ENCODE measurements at places on chromosomes 13 and 19.

GRCh38 chr13:20140487-20140886, 20.4 kb downstream of the GJA3 start:
- DNase-seq: no peak

GRCh38 chr19:45098521-45099466, 5.8 kb downstream of the PPP1R37 start:
- no peak for DNase-seq

GRCh38 chr19:1106841-1107660, 3.3 kb downstream of the GPX4 start:
- DNase-seq: no peak

- DNase-seq: no peak
These were observed 3.3 kb downstream of the REX1BD start for GRCh38 chr19:18591735-18592385.

DNA sequence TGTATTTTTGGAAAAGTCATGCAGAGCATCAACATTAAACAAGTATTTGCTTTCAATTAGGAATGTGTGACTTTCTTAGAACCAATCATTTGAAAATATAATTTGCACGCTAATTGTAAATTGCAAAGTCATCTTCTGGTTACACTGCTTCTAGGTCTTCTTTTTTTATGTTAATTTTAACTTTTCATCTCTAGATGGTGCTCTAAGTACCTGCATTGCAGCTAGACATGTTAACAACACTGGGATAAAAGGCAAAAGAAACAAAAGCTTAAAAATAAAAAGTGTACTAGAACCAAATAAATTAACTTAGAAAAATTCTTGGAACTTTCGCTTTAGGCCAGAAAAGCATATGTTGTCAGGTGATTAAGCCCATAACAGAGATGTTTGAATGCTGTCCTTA, 2758.2 kb downstream of the PCDH9 start:
- no peak for DNase-seq

- peak; percentile 13 for DNase-seq
These were observed 1.0 kb downstream of the EPOR start for GRCh38 chr19:11382898-11383705.

- no peak for DNase-seq
These were observed 19.1 kb downstream of the POP4 start for GRCh38 chr19:29625186-29625651.

DNA sequence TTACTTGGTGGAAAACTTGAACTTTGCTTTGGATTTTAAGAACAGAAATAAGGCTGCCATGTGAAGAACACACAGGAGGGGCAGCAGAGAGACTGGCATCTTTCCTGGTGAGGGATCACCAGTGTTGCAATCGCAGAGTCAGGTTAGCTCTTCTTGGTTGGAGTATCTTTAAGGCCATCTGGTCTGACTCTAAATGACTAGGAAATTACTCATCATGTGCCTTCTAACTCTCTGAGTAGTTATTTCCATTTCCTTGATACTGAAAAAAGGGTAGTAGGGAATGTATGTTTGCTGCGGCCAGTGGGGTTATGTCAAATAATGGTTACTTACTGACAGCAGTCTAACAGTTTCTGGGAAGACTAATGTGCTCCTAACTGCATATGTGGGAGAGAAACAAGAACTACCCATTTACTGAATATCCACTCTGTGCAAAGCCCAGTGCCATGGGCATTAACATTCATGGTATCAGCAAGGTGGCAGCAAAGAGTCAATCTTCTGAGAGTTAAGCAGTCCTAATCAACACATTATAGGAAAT, 122.1 kb downstream of the COG6 start:
- no peak for DNase-seq

GRCh38 chr13:46712524-46712923, 84.4 kb downstream of the ESD start:
- no peak for DNase-seq

- DNase-seq: no peak
These were observed at the start of gene GPR183 for GRCh38 chr13:99307247-99307646. Gene GPR183 (minus strand): TSS chr13:99307399. CDS start chr13:99296145, 11,254 bp downstream.

DNA sequence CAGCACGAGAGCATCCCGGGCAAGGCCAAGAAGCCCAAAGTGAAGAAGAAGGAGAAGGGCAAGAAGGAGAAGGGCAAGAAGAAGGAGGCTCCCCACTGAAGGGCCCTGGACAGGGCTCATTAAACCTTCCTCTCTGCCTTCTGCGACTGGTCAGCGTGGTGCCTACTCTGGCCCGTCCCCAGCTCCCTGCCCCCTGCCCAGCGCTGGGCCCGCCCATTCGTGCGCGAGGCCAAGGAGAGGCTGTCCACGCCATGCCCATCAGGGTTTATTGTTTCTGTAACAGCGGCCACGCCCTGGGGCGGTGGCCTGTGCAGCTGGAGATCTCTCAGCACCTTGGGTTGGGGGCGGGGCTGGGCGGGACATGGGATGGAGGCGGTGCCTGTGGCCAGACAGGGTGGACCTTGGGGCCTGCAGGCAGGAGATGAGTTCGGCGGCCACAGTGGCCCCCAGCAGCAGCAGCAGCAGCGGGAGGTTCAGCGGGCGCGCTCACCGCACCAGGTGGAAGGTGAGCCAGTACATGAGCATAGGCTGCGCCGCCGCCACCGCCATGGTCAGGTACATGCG, 897 bp downstream of the C19orf33 start:
- DNase-seq: no peak

- DNase-seq: no peak
These were observed 791 bp downstream of the TMED1 start for GRCh38 chr19:10835089-10835753.

DNA sequence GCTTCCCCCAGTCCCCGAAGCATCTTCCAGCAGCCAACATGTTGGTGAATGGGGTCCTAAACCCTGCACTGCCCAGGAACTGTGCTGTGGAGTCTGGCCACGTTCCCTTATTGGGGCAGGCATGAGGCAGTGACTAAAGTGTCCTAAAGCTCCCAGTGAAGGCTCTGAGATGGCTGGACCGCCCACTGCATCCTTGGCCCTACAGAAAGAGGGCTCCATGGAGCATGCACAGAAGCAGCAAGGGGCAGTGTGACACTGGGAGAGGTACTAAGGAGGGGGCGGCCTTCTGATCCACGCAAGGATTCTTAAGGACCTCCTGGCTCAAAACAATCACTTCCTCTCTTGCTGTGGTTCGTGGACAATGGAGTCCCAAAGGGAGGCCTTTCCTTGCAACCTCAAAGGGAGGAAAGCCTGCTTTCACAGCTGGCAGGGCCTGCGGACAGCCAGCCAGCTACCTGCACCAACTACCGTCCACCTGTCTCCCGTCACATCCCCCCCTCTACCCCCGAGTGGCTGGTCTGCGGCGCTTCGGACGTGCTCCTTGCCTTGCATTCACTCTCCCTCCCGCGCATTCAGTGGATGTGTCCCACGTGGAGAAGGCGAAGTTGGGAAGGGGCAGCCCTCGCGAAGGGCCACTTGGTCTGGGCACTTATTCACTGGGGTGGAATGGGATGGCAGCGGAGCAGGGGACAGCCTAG, 63.9 kb upstream of the STARD13 start:
- DNase-seq: no peak

DNA sequence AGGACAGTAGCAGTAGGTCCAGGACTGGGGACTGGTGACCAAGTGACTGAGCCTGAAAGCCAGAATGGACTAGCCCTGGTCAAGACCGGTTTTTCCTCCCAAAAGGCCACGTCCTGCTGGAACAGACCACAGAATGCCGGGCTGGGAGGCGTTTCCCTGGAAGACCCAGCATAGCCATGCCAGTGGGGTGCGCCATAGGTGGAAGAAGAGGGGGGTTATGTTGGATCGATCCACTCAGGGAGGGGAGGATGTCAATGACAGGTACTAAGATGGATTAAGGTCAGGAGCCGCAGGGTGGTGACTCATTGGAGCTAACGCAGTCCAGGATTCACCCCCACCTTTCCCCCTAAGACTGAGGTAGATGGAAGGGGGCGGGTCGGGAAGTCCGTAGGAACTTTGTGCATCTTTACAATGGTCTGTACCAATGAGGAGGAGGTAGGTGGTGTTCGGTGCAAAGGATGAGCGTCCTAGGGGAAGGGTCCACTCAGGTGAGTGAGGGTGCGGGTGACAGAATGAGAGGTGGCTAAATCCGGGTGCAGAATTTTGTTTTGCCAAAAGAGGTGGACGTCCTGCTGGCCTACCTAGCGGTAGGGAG, 21.0 kb downstream of the VASP start:
- DNase-seq: no peak

DNA sequence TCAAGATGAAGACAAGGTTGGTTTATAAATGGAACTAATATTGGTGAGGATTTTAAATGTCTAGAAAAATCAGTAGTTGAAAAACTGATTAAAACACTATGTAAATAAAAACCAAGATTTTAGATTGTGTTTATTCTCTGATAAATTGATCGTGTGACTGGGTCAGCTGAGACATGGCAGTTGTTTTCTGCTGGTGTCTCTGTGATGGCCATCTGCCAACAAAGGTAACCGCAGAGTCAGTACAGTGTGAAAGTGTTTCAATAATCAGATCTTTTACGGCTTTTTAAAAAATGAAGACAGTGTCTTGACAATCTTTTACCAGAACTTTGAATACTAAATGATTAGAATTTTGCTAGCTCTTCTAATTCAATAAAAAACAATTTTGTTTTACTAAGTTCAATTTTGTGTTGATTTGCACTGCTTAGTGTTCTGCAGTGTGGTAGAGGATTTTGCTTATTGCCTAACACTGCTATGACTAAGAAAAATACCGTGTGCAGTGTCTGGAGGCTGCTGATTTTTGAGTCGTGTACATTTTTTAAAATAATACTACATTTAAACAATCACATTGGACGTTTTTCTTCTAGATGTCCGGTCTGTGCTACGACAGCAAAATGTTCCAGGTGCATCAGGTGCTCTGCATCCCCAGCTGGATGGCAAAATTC, 32.7 kb upstream of the GPR183 start:
- DNase-seq: peak; percentile 42

DNA sequence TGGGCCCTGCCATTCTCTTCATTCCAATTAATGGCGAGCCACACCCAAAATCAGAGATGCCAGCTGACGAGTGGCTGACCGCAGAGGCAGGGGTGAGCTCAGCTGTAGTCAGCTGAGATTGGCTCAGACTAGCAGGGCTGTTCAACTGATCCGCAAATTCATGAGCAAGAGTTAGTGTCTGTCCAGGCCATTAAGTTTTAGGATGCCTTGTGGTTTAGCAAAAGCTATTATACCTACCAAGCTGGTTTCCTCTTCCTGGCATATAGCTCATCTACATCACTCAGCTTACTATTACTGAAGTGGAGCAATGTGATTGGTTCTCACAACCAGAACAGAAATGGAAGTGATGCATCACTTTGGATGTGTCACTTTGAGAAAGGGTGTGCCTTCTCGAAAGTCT, 148.7 kb downstream of the NALCN start:
- no peak for DNase-seq

GRCh38 chr13:93388701-93389100, 162.1 kb downstream of the GPC6 start:
- no peak for DNase-seq

DNA sequence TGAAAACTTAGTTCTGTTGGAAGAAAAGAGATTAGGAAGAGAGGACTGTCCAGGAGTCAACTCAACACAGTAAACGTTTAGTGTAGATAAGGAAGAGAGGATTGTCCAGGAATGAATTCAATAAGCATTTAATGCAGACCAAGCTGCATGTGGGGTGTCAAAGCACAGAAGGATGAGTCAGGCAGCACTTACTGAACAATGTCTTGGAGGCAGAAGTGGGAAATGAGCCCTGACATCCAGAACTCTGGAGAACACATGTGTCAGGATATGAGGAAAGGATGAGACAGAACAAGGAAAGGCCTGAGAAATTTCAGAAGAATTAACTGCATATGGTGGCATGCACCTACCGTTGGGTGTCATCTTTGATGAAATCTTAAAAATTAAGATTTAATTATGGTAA, 429.2 kb upstream of the HTR2A start:
- no peak for DNase-seq

GRCh38 chr13:100797921-100798320, 123.3 kb upstream of the TMTC4 start:
- no peak for DNase-seq

GRCh38 chr13:92463134-92463533, 763.5 kb upstream of the GPC6 start:
- DNase-seq: no peak

DNA sequence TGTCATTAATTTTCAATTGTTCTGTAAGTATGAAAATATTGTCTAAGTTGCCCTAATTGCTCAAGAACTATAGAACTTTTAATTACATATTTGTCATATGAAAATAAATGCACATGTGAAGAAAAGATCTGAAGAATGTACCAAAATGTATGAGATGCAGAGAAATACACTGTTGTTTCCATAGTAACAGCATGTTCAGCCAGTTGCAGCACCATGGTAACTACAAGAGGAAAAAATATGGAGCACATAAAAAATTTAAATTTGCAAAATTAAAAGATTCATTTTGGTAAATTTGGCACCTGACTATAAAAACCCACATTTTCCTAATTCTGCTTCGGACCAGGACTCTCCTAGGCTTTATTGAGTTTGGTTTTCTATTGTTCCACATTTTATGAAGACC, 1170.0 kb upstream of the MIR17HG start:
- no peak for DNase-seq

GRCh38 chr19:51530616-51531015, 854 bp downstream of the SIGLEC6 start:
- no peak for DNase-seq

GRCh38 chr13:23578411-23579071, 8.3 kb downstream of the TNFRSF19 start:
- DNase-seq: peak; percentile 44

DNA sequence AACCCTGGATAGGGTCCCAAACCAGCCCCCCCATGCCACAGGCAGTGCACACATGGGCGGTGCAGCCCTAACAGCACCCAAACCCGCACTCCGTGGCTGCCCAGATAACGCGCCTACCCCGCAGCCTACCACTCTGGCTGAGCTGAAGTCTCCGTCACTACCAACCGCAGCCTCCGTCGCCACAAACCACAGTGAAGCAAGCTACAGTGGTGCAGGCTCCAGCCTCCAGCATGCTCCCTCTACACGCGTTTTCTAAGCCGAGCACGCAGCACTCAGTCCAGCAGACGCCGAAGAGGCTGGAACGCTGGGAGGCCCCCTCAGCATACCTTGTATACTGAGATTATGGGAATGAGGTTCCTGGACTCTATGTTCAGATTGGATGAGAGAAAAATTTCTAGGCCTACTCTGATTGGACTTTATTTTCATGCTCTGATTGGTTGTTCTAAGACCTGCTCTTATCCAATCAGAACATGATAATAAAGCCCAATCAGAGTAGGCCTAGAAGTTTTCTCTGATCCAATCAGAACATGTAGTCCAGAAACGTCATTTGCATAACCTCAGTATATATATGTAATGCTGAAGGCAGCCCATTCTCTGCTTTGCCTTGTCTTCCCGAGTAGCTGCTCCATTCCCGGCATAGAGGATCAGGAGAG, 56.7 kb upstream of the C1QTNF9B start:
- DNase-seq: no peak

GRCh38 chr19:23957660-23958281, 43.1 kb downstream of the ZNF726 start:
- no peak for DNase-seq

GRCh38 chr13:93422980-93423543, 196.5 kb downstream of the GPC6 start:
- DNase-seq: no peak

GRCh38 chr19:43425567-43426392, 11.1 kb downstream of the TEX101 start:
- DNase-seq: no peak

Measured in activated T-helper 1 cell treated with Interleukin-2 at 50 U/mL for 16 hours (primary cell).